ENCODE measurements at places on chromosomes 1 and 21. TPM values are rescaled to one million over a fixed set of nuclear protein-coding genes. Genes with fewer than 3 reads are reported as not detected.

The ATAD3C gene
- total RNA-seq = 0.29 TPM

DNA sequence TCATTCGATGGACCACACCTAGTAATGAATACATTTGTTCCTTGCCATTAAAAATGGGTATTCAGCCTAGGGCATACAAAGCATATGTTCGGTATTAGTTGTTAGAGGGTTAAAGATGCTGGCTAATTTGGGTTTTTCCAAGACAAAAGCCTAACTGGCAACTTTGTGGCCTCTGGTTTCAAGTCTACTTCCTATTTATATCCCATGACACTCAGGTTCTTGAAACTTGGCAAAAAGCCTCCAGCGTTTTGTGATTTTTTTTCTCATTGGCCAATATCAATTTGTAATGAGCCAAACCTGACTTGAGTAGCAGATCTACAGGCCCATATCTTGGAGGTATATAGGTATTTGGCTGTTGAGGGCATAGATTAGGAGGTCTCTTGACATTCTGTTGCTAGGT, 75.3 kb downstream of the C1orf21 start:
- no peak for DNase-seq

The LHX8 gene
- not detected for total RNA-seq

GRCh38 chr21:45390121-45390751, 14.7 kb upstream of the COL18A1 start:
- no peak for DNase-seq

Data from Calu3 (cell line).